ENCODE measurements at places on chromosomes 2 and 18.

DNA sequence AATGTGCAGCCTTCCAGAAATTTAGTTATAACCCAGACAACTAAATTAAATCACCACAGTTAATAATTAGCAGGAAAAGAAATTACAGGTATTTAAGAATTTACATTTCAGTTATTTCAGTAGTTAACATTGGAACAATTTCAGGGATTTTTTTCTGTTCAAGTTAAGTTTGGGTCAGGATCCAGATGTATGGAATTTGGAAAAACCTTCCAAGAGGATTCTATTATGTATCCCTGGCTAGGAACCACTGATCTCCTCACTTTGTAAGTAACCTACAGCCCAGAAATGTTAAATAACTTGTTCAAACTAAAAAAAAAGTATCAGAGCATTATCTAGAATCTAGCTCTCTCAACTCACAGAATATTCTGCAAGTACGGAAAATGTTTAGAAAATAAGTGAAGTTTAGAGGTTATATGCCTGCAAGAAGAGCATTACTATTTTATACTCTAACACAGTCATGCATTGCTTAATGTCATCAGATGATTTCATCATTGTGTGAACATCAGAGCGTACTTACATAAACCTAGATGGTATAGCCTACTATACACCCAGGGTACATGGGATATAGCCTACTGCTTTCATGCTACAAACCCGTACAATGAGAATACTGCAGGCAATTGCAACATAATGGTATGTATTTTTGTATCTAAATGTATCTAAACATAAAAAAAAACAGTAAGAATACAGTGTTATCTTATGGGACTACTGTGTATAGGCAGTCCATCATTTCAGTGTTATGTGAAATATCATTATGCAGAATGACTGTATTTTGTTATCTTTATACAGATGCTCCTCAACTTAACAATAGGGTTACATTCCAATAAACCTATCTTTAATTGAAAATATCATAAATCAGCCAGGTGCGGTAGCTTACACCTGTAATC is 6.1 kb downstream of the NCKAP1 start:
- no peak for DNase-seq

DNA sequence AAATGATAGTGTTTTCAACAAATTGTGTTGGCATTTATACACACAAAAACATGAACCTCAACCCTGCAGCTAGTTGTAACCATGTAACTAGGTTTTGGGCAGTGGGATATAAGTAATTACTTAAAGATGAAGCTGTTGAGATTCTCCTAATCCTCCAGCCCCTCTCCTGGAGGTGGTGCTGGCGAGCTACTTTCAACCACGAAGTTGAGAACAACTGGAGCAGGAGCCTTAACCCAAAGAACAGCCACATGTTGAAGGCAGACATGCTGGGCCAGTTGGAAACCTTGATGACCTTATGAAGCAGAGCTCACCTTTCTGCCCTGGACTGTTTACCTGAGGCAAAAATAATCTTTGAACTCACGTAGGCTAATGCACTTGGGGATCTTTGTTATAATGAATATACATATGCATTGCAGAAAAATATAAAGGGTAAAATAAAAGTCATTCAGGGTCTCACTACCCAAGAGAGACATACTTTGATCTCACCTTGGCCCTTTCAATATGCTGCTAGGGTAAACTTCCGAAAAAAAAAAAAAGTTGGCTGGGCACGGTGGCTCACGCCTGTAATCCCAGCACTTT is 89.6 kb upstream of the NPAS2 start:
- DNase-seq: peak; percentile 13

DNA sequence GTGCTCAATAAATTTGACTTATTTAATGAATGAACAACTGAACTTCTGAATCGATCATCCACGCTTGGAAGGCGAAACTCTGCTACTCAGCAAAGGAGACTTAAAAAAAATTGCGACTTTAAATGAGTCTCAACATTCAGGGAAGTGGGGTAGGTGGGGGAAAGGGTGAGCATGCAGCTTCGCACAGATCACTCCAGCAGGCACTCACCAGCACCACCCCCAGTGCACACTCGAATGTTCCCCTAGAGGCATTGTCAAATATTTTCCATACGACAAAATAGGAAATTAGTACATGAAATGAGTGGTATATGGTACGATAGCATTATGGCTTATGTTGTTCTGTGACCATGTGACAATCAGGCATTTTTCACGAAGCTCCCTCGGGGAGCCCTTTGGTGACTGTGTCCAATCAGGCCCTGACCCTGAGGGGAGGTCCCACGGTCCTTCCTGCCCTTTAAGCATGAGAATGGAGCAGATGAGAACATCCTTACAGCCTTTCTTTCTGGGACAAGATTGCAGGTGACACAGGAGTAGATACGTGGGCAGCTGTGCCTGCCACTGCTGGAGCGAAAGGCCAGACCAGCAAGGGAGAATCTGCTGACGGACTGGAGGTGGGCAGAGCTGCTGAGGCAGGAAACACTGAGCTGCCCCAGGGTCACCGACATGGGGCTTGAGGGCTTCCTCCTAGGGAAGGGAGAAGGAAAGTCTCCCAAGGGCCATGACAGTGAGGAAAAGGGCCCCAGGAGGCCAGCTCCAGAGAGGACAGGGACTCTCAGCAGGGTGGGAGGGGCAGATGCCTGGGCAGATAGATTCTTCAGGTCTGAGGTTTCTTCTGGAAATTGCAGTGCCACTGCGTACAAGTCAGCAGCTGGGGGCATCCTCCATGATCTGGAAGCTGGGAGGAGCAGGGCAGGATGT is 101.3 kb upstream of the ID2 start:
- DNase-seq: no peak

DNA sequence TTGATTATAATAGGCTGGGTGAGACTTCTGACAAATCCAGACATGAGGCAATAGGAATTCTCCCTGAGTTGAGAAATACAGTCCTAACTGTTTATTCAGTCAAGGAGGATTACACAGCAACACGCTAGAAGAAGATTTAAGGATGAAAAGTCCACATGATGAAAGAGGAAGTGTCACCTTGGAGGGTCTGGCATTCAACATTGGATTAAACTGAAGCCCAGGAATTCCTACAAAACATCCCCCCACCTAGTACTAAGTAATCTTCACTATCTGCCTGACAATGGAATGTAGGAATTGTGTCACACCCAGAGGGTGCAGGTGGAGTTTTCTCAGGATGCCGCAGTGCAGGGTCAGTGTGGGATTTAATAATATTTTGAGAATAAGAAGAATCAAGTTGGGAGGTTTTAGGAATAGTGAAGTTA is 142.4 kb downstream of the SOCS6 start:
- no peak for DNase-seq

DNA sequence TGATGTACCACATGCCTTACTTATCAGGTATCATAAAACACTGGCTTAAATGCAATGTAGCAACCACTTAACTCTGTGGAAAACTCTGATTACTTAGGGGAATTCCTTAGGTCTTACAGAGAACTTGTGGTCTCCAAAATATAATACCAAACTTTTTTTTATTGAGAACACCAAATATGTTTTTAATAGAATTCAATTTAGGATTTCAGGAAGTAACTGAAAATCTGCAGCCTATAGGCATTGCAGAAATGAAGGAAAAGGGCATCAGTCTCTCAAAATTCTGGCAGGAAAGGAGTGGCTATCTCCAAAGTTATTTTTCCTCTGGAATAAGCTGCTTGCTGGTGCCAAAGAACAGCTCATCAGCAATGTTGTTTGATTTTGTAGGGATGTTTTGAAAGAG is 105.3 kb upstream of the UGP2 start:
- no peak for DNase-seq

DNA sequence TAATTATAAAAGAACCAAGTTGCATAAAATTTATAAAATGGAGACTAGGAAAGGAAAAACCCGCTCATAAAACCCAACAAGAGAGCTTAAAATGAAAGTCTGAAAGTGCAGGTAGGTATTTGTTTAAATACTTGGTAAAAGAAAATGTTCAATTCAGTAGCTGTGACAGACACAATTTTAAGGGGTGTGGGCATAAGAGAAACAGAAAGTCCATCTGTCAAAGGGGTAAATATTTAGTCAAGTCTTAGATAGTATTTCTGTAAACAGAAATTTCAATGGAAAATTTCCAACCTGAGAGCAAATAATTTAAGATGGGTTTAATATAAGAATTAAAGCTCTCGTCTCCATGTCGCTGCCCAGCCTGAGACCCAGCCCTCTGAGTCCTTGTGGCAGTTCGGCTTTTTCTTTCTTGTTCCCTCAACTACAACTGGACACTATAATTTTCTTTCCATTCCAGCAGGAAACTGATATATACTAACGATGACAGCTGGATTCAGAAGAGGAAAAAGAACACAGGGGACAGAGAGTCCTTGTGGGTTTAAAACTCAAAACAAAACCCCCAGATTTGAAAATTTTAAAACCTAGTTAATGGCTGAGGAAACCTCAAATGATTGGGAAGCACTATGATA is 88.0 kb upstream of the ZFP36L2 start:
- no peak for DNase-seq

GRCh38 chr18:42780171-42780570 is 335.3 kb downstream of the RIT2 start:
- DNase-seq: no peak

GRCh38 chr2:105961599-105962146 is 217.0 kb downstream of the NCK2 start:
- peak; percentile 68 for DNase-seq

GRCh38 chr2:27802547-27802946 is 31.0 kb downstream of the MRPL33 start:
- DNase-seq: no peak

- DNase-seq: no peak
Observed at GRCh38 chr2:130985831-130986649, 107.2 kb downstream of the FAM168B start.

DNA sequence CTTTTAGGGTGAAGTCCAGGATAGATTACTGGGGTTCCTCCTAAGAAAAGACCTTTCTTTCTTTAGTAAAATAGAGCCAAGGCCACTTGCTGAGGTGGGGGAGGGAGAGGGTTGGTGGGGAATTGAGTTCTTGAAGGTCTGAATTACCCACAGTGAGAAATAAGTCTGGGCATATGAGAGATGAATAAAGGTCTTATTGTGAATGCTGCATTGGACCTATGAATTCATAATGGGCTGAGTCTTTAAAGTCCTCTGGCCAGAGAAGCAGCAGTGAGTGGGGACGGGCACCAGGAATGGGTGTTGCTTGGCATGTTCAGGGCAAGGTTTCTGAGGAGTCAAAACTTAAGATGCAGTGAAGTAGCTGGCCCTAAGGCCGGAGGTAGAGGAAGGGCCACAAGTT is 10.5 kb downstream of the MAPRE3 start:
- no peak for DNase-seq

DNA sequence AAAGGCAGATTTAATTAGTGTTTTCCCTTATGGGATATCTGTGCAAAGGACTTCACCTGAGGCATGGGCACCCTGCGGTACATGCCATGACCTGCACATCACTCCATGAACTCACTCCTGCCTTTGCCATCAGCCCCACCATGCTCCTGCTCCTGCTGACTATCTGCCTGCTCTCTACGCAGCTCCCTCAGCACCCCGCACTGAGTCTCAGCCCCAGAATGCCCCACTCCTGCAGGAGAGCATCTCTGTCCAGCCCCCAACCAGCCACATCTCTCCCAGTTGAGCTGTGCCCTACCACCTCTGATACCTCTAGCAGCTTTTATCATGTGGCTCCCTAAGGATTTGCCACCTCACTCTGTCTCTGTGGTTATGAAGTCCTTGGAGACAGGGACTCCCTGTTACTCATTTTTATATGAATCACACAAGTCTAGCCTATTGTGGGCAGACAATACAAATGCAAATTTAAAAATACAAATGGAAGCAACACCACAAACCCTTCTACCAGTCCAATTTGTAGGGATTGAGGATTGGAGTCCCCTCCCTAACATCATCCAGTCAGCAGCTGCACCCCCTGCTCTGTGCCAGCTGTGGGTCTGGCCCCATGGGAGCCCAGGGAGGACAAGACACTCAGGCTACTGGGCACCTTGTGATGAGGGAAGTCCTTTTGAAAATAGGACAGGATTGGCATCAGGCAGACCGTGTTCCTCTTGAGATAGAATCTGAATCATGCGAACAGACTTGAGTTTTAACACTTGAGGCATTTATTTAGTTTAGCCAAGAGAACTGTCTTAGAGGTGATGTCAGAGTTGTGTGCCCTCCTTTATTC is 689.6 kb upstream of the HS6ST1 start:
- peak; percentile 10 for DNase-seq

- DNase-seq: no peak
Observed at GRCh38 chr2:44549856-44550255, 188.1 kb downstream of the CAMKMT start.

GRCh38 chr2:23381485-23381884 is 3.5 kb upstream of the KLHL29 start:
- DNase-seq: no peak

DNA sequence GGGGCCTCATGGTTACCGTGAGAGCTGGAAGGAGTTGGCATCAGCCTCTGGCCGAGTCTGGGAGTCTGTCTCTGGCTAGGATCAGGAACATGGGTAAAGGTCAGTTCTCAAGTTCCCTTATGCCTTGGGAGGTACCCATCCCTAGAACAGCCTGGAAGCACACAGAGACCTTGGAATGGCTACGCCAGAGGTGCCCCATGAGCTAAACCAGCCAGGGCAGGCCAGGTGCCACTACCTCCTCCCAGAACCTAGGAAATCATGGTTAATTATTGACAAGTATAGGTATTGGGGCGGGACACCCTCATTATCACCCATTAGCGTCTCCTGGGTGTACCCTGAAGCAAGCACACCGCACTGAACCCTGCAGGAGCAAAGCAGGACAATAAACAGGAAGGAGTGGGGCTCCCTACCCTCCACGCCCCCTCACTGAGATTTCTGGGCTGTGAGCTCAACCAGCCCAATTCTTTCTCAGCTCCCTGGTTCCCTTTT is 3.0 kb upstream of the ASPRV1 start:
- DNase-seq: no peak

DNA sequence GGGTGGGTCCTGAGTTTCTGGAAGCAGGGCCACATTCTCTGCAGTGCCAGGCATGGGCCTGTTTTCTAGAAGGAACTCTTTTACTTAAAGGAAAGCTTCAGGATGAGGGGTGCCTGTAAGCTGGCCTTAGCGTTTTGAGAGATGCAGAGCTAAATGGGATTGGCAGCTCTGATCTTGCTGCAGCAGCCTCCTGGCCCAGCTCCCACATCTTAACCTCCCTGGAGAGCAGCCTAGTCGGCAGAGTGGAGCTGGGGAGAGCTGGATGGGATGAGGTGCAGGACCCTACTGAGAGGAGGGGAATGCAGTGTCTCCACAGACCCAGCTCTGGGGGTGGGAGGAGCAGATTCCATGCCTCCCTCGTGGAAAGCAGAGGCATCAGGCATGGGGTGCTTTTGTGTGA is 52.0 kb downstream of the TMEM17 start:
- no peak for DNase-seq

- DNase-seq: no peak
Observed at GRCh38 chr2:241339839-241340630, 16.1 kb upstream of the FARP2 start.

GRCh38 chr2:10548626-10549025 is 100.5 kb upstream of the ODC1 start:
- DNase-seq: no peak

- DNase-seq: no peak
Observed at GRCh38 chr2:182618672-182619079, 97.4 kb upstream of the DNAJC10 start.

GRCh38 chr2:24336811-24337210 is 23.5 kb downstream of the ITSN2 start:
- peak; percentile 9 for DNase-seq
